Upper lobe of right lung (tissue), 1 donor: ENCODE measurements at places on chromosomes 1 and 21.

DNA sequence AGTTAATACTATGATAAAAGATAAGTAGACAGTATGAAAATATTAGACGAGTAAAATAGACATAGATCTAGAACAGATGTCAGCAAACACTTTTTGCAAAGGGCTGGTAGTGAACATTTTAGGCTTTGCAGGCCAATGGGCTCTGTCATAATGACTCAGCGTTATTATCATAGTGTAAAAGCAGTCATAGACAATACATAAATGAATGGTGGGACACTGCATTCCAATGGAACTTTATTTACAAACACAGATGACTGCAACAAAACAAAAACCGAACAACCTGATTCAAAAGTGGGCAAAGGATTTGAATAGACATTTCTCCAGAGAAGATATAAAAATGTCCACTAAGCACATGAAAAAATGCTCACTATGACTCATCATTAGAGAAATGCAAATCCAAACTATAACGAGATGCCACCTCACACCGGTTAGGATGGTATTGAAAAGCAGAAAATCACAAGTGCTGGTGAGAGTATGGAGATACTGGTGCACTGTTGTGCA, 7.3 kb downstream of the GSTM5 start:
- no peaks in the 10 kb centered on the region for H3K27me3 ChIP-seq
- no peak for DNase-seq
- no peaks in the 10 kb centered on the region for H3K36me3 ChIP-seq
- H3K27ac ChIP-seq: no peak overlapping the region
- H3K4me1 ChIP-seq: no peaks in the 10 kb centered on the region

DNA sequence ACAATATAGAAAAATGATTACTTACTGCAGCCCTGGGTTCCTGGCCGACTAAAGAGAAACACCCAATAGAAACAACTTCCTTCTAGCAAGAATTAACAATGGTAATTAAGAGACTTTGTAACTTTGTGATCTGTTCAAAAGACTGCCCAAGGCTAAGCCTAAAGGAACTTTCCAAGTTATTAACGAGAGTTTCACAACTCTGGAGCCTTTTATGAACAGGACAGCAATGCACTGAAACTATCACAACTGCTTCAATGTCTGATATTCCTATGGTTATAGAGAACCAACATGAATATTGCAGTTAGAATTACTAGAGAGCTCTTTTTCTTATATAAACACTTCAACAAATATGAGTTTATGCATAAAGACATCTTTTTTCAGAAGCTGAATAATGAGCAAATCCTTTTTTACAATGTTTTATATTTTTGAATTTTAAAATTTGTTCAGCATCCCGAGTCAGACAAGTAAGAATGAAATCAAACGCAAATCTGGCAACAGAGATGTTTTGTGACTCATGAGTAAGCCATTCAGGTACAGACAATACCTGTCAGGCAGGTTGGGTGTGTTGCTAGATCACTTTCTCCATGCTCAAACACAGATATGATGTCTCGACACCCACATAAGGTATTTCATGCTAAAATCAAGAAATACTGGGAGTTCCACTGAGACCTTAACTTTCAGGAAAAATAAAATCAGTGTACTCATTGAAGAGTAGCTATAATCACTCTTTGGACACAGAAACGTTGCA, 22.2 kb upstream of the KCNJ15 start:
- peaks cover 5% of the 10 kb centered on the region for H3K4me1 ChIP-seq
- no peak for DNase-seq
- H3K4me3 ChIP-seq: no peak overlapping the region
- no peaks in the 10 kb centered on the region for H3K36me3 ChIP-seq
- H3K27me3 ChIP-seq: no peaks in the 10 kb centered on the region

DNA sequence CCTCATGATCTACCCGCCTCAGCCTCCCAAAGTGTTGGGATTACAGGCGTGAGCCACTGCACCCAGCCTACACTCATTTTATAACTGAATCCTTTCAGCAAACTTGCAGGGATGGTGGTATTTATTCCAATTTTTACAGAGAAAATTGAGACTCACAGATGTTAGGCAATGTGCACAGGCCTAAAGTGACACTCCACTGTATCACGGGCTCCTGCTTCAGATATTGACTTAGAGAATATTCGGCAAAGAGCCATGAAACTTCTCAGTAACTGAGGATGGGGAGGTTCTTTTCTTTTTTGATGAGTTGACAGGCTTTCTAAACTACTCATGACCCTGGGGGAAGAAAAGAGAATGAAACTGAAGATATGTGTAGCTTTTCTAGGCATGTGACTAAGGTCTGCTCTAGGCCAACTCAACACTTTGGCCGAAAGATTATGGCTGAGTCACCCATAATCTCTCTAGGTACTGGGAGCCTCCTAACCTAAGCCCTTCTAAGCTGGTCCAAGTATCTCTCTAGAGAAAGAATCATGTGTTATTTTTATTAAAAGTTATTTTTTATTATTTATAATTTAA, 19.9 kb upstream of the PTCH2 start:
- peaks cover 3% of the 10 kb centered on the region for H3K4me1 ChIP-seq

DNA sequence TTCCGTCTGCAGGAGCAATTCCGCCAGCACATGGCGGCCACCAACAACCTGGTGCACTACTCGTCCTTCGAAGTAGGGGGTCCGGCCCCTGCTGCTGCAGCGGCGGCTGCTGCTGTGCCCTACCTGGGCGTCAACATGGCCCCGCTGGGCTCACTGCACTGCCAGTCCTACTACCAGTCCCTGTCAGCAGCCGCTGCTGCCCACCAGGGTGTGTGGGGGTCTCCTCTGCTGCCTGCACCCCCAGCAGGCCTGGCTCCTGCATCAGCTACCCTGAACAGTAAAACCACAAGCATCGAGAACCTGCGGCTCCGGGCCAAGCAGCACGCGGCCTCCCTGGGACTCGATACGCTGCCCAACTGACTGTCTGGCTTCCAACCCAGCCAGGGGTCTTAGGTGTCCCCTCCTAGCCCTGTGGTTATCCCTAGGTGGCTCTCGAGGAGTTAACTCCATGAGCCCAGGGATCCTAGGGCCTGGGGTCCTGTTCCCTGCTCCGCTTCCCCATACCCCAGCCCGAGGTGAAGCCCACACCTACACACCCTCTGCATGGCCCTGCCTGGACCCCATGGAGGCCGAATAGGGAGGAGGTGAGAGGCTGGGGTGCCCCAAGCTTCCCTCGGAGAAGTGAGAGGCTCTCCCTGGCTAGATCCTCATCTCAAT, 22.6 kb downstream of the DMBX1 start:
- no peaks in the 10 kb centered on the region for H3K27me3 ChIP-seq
- H3K36me3 ChIP-seq: no peaks in the 10 kb centered on the region
- no peak overlapping the region for H3K27ac ChIP-seq
- no peak for DNase-seq
- no peaks in the 10 kb centered on the region for H3K4me1 ChIP-seq
- no peak overlapping the region for H3K4me3 ChIP-seq

DNA sequence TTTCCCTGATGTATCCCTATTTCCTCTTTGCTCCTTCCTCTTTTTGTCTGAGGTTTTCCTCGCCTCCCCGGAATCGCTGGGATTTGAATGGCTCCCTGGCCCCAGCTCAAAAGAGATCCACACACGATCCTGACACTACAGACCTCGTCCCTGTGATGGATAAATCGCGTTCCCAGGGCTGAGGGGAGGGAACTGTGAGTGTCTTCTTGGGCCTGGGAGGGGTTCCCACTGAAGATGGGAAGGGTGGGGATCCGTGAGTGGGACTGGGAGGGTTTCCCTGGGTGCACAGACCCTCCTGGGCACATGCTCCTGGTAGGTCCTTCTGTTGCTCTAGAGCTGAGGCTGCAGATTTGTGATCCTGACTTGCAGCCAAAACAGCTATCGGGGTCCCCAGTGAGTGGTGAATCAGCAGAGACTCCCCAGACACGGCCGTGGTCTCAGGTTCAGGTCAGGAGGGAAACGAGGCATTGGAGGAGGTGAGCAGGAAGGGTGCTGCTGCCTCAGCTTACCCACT, 591.0 kb downstream of the PTPRU start:
- no peaks in the 10 kb centered on the region for H3K4me1 ChIP-seq
- H3K36me3 ChIP-seq: no peaks in the 10 kb centered on the region
- no peak overlapping the region for H3K4me3 ChIP-seq
- H3K27me3 ChIP-seq: peaks cover 29% of the 10 kb centered on the region
- DNase-seq: no peak

DNA sequence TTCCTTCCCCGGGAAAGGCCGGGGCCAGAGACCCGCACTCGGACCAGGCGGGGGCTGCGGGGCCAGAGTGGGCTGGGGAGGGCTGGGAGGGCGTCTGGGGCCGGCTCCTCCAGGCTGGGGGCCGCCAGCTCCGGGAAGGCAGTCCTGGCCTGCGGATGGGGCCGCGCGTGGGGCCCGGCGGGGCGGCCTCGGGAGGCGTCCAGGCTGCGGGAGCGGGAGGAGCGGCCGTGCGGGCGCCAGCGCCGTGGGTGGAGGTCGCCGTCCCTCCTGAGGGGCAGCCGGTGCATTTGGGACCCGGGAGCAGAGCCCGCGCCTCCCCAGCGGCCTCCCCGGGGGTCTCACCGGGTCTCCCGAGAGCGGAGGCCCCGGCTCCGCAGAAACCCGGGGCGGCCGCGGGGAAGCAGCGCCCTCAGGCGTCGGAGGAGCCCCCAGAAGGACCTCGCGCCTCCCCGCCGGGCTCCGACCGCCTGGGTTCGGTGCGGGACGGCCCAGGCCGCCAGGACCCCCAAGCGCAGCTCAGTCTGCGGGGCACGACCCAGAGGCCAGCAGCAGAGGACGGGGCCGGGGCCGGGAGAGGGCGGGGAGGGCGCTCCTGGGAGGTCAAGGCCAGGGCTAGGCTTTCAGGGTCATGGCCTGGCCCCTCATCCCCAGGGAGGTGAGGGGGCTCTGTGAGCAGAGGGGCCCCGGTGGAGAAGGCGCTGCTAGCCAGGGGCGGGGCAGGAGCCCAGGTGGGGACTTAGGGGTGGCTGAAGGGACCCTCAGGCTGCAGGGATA, 7.2 kb upstream of the SLX9 start:
- H3K27me3 ChIP-seq: peaks cover 32% of the 10 kb centered on the region
- peak; percentile 81 for DNase-seq
- H3K4me1 ChIP-seq: peaks cover 31% of the 10 kb centered on the region
- peak overlapping the region; percentile 17 for H3K27ac ChIP-seq
- no peaks in the 10 kb centered on the region for H3K36me3 ChIP-seq
- peak overlapping the region; percentile 42 for H3K4me3 ChIP-seq
